Naive thymus-derived CD4-positive, alpha-beta T cell (primary cell): ENCODE measurements at places on chromosomes 5 and 9. TPM values are rescaled to one million over a fixed set of nuclear protein-coding genes. Genes with fewer than 3 reads are reported as not detected.

The PCSK5 gene
- total RNA-seq = 35.0 TPM

The KYAT1 gene
- 7.2 TPM for total RNA-seq

The RASGRF2 gene
- total RNA-seq = 11.2 and 13.6 TPM in 2 replicates

The ZNF454 gene
- not detected for total RNA-seq

The QRFP gene
- not detected for total RNA-seq

GRCh38 chr5:119458911-119459632 is 6.8 kb downstream of the HSD17B4 start:
- no peaks in the 10 kb centered on the region for H3K27me3 ChIP-seq
- no peaks in the 10 kb centered on the region for H3K4me1 ChIP-seq
- no peak overlapping the region for H3K4me3 ChIP-seq

- no peaks in the 10 kb centered on the region for H3K27me3 ChIP-seq
- H3K4me3 ChIP-seq = no peak overlapping the region
- H3K27ac ChIP-seq = no peak overlapping the region
These were observed 53.4 kb downstream of the LRRC70 start for GRCh38 chr5:62631909-62632580.

DNA sequence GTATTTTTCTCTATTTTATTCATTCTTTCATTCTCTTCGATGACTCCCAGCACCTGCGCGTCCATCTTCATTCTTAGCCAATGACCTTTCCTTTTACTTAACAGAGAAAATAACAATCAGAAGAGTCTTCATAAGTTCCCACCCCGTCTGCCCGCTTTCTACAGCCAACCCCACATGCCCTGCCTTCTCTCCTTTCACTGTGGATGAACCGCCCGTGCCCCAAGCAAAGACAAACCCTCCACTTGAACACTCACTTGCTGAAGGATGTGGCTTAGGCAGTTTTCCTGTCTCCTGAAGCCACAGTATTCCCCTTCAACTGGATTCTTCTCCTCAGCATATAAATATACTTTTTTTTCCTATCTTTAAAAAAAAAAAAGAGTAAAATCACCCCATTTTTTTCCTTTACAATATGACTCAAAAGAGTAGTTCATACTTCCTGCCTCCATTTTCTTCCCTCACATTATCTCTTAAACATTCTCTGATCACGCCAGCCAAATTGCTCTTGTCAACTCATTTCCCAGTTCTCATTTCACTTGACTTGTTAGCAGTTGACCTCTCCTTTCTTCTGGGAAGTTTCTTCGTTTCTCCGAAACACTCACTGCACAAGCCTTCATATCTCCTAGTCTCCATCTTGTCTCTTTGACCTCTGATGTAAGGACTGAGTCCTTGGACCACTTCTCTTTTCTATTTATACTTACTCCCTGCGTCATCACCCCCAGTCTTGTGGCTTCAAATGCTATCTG is 11.1 kb downstream of the NIPSNAP3B start:
- no peak overlapping the region for H3K4me3 ChIP-seq
- no peak overlapping the region for H3K27ac ChIP-seq
- no peaks in the 10 kb centered on the region for H3K4me1 ChIP-seq
- H3K36me3 ChIP-seq = no peaks in the 10 kb centered on the region

DNA sequence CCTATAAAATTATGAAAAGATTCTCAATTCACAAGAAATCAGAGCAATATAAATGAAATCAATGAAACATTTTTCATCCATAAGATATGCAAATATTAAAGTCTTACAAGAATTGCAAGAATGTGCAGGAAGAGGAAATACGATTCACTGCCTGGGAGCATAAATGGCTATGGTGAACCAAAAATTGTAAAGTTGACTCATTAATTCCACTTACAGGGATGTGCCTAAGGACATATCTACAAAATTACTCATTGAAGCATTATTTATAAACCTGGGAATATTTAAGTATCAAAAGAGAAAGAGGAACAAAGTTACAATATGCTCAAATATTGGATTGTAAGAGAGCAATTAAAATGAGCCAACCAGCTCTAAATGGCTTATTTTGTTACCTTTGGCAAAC is 6.9 kb upstream of the NIPSNAP3A start:
- no peak overlapping the region for H3K27ac ChIP-seq
- H3K4me3 ChIP-seq = no peak overlapping the region
- no peaks in the 10 kb centered on the region for H3K36me3 ChIP-seq
- no peaks in the 10 kb centered on the region for H3K4me1 ChIP-seq
- H3K27me3 ChIP-seq = no peaks in the 10 kb centered on the region

GRCh38 chr9:129053020-129053419 is 16.6 kb downstream of the MIGA2 start:
- H3K4me1 ChIP-seq = no peaks in the 10 kb centered on the region
- H3K36me3 ChIP-seq = peaks cover 5% of the 10 kb centered on the region
- DNase-seq = no peak
- no peak overlapping the region for H3K4me3 ChIP-seq
- H3K27me3 ChIP-seq = no peaks in the 10 kb centered on the region

GRCh38 chr9:12975496-12975895 is 200.7 kb downstream of the LURAP1L start:
- no peaks in the 10 kb centered on the region for H3K4me1 ChIP-seq
- no peak overlapping the region for H3K4me3 ChIP-seq
- no peak for DNase-seq
- no peak overlapping the region for H3K27ac ChIP-seq
- no peaks in the 10 kb centered on the region for H3K36me3 ChIP-seq
- no peaks in the 10 kb centered on the region for H3K27me3 ChIP-seq

DNA sequence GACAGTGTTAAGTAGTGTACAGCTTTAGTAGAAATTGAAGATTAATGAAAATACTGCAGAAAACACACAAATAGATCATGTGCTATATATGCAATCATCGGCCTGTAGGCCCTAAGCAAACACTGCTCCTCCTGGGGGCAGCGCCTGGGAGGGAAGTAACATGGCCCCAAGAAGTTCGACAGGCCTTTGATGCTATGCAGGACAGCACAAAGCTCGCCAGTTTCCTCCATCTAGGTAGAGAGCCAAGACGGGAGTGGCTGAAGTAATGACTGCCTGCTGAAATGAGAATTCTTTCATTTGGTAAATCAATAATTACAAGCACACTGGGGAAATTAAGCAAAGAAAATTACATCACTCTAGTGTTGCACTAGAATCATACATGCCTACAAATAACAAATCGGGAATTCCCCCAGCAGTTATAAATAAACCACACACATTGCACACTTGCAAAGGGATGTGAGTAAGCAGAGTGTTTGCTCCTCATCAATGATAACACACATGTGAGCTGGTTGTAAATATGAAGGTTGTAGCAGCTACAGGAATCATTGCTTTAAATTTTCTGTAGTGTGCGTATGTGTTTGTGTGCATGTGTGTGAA is 219.9 kb upstream of the NFIL3 start:
- H3K27ac ChIP-seq = no peak overlapping the region
- H3K27me3 ChIP-seq = no peaks in the 10 kb centered on the region
- H3K4me1 ChIP-seq = no peaks in the 10 kb centered on the region
- H3K36me3 ChIP-seq = no peaks in the 10 kb centered on the region
